Hematopoietic multipotent progenitor cell treated with erythropoietin and hydrocortisone succinate and interleukin-3 and kit ligand, for 6 days (in vitro differentiated cells): ENCODE measurements at places on chromosomes 13 and 19.

- DNase-seq = peak; percentile 30
Measured at GRCh38 chr13:28410096-28410495, 84.8 kb downstream of the FLT1 start.

GRCh38 chr19:37920591-37921450 is 13.8 kb downstream of the SIPA1L3 start:
- DNase-seq = peak; percentile 19

DNA sequence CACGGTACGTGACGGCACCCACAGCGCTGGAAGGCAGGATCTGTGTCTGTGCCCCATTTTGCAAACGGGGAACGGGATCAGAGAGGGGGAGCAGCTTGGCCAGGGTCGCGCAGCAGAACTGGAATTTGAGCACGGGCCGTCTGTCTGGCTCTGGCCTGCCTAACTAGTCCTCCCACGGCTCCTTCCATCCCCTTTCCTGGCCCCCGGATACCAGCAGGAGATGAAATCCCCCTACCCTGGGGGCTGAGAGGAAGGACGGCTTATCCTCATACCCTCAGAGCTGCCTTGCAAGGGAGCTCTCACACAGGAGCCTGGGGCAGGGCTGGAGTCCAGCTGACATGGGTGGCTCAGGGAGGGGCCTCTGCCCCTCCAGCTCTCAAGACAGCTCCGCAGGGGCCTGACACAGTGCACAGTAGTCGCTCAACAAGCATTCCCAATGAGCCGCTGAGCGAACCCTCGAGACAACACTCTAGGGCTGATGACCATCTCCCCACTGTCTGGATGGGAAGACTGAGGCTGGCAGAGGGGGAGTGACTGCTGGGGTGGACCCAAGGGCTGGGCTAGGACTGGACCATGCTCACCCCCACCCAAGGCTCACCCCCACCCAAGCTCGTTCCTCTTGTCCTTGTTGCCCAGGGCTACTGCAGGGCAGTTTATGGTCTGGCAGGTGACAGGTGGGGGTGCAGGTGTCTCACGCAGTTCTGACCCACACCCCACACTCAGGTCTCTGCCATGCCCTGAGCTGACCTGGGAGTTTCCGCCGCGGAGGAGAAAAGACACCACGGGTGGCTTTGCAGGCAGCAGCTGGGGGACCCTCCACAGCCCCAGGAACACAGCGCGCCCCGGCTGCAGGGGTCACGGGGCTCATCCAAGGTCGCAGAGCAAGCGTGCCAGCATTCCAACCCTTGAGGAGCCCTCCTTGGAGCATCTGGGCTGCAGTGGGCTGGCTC is 4.0 kb downstream of the ZBTB7A start:
- no peak for DNase-seq

GRCh38 chr13:78299832-78300623 is 303.3 kb downstream of the POU4F1 start:
- DNase-seq = no peak

- peak; percentile 91 for DNase-seq
Measured at GRCh38 chr13:59391696-59392095, 772.0 kb downstream of the DIAPH3 start.

DNA sequence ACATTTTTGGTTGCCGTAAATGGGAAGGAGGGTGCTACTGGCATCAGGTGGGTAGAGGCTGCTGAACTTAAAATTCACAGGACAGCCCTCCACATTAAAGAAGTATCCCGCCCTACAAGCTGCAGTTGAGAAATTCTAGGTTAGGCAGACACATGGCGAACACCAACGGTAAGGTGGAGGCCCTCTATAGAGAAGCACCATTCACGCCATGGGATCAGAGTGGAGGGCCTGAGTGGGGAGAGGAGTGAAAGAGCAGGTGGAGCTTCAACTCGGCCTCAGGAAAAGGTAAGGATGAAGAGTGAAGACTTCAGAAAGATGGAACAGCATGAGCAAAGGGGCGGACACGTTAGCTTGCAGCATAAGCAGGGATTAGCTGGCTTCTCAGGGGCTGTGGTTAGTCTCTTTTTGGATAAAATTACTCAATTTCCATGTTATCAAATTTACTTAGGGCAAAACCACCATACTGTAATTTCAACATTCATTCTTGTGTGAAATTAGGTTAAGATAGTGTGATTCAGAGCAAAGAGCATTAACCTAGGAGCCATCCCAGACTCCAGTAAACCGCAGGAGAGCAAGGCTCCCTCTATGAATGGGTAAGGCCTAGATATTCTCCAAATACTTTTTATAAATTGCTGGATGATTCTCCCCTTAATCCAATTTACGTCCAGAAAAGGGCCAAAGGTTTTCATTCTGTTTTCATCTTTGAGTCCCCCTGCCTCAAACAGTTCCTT is 1.2 kb downstream of the EEF1AKMT1 start:
- DNase-seq = peak; percentile 43
